Muscle of back (tissue), 13 donors: ENCODE measurements at places on chromosomes 1 and 21. TPM values are rescaled to one million over a fixed set of nuclear protein-coding genes. Genes with fewer than 3 reads are reported as not detected.

The PRRC2C gene
- polyA plus RNA-seq = 74.9 TPM

The NT5C1A gene
- polyA plus RNA-seq = 5.1 TPM

The SLFNL1 gene
- 0.46 TPM for polyA plus RNA-seq

The DDAH1 gene
- polyA plus RNA-seq = 44.4 TPM

The PDC gene
- 0.34 TPM for polyA plus RNA-seq

The AVPR1B gene
- 0.13 TPM for polyA plus RNA-seq

The OR2T35 gene
- polyA plus RNA-seq = not detected

The GPR61 gene
- polyA plus RNA-seq = 1.0 TPM

The SLAMF7 gene
- polyA plus RNA-seq = 0.14 TPM

The AIM2 gene
- polyA plus RNA-seq = 0.20 TPM

The FCRL5 gene
- polyA plus RNA-seq = not detected

The SYTL1 gene
- 1.3 TPM for polyA plus RNA-seq

The ANGPTL7 gene
- 0.94 TPM for polyA plus RNA-seq

The KRTAP21-2 gene
- polyA plus RNA-seq = not detected

The CR1L gene
- 0.19 TPM for polyA plus RNA-seq

The PTGFRN gene
- 151 TPM for polyA plus RNA-seq

The LCK gene
- 0.87 TPM for polyA plus RNA-seq

The FCGR3B gene
- polyA plus RNA-seq = 0.87 TPM

The PGLYRP3 gene
- polyA plus RNA-seq = not detected
